Left cardiac atrium (tissue), 4 donors: ENCODE measurements at places on chromosomes 2 and 18.

DNA sequence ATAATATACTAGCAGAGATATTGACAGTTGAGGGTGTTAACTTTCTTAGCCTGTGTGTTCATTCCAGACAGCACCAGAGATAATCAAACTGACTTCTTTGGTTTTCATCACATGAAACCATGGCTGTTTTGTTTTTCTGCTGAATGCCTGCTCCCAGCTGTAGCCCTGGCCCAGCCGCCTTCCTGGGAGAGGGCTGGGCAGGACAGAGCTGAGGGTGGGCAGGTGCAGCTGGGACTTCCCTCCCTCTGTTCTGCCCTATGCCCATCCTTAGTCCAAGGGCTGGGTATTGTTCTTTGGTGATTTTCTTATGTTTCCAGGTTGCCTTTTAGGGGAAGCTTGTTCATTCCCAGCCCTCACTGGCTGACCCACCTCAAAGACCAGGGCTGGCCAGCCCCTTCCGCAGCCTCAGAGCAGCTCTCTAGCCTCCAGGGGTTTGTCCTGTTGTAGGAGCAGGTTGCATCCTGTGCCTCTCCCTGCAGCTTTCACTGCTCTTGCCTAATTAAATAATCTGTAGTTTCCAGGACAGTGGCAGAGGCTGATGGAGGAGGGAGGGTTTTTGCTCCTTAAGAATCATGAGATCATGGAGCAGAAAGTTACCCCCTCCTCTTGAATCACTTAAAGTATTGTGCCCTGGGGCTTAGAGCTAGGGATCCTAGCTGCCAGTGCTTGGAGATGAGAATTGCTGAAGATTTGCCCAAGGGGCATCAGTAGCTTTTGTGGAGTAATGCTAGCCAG lies 61.4 kb downstream of the MTCL1 start:
- no peak for DNase-seq

- DNase-seq = no peak
These were observed 321.5 kb downstream of the RND3 start for GRCh38 chr2:150165988-150166312.

GRCh38 chr2:128812183-128812940 lies 493.7 kb upstream of the HS6ST1 start:
- DNase-seq = no peak

- DNase-seq = no peak
These were observed 21.1 kb downstream of the CARF start for GRCh38 chr2:202933139-202933510.

- no peak for DNase-seq
These were observed 209.5 kb downstream of the DPP10 start for GRCh38 chr2:114651933-114652332.

DNA sequence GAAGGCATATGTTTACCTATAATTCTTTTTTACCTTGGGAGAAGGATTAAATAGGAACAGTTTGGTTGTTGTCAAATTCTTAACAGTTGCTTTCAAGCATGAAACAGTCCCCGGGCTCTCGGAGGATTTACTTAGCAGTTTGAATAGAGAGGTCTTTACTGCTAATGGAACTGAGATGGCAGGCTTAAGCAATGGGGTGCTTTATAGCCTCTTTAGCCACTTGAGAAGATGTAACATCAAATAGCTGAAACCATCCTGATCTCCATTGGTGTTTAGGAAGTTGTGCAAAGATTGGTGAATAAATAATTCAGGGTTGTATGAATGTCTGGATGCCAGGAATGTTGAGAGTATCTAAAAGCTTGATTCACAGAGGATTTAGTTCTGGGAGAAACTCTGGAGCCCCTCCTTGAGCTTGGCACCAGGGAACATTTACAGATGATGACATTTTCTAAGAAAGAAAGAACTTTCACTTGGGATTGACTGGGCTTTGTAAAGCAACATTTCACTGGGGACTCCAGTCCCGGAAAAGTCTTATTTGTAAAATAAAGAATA lies 51.9 kb downstream of the PTPRM start:
- no peak for DNase-seq

DNA sequence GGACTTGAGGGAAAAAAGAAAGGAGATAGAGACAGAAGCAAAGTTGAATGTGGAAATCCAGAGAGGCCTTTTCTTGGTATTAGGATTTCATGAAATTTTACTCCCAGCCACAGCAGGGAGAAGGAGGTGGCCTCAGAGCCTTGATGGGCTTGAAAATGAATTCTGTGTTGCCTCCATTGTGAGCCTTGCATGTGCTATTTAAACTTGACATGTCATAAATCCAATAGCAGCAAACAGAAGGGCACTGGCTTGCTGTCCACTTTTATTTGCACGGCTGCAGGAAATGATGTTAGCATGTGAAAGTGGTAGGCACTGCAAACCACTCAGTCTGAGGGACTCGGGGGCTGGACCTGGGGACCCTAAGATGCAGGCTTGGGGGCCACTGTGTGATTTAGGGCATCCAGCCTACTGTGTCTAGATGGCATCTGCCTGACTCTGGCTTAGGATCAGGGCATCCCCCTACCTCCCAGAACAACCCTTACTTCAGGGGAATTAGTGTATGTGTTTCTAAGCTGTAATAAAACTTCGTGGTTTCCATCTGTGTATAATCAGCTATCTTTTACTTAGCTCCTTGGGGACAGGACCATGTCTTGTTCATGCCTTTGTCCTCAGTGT lies 139.1 kb upstream of the SKOR2 start:
- DNase-seq = no peak
